NCI-H82 (cell line): ENCODE measurements at places on chromosomes 3 and 15.

DNA sequence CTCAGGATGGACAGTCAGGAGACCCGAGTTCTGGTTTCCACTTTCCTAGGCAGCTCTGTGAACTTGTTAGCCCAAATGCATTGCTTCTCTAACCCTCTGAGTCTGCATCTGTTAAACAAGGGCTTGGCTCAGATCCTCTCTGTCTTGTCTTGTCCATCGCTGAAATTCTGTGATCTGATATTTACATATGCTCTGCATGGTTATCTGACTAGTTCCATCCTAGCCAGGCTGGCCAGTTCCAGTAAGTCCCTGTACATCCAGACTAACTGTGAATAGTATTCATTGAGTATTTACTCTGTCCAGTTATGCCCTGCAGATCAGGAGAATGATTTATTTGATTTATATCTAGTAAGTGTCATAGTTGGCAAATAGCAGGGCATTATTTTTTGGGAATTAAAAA is 27.0 kb upstream of the SV2B start:
- DNase-seq = no peak

- DNase-seq = no peak
Measured at GRCh38 chr3:74651885-74652284, 37.4 kb upstream of the CNTN3 start.

GRCh38 chr3:110810356-110810755 is 261.3 kb upstream of the NECTIN3 start:
- no peak for DNase-seq

DNA sequence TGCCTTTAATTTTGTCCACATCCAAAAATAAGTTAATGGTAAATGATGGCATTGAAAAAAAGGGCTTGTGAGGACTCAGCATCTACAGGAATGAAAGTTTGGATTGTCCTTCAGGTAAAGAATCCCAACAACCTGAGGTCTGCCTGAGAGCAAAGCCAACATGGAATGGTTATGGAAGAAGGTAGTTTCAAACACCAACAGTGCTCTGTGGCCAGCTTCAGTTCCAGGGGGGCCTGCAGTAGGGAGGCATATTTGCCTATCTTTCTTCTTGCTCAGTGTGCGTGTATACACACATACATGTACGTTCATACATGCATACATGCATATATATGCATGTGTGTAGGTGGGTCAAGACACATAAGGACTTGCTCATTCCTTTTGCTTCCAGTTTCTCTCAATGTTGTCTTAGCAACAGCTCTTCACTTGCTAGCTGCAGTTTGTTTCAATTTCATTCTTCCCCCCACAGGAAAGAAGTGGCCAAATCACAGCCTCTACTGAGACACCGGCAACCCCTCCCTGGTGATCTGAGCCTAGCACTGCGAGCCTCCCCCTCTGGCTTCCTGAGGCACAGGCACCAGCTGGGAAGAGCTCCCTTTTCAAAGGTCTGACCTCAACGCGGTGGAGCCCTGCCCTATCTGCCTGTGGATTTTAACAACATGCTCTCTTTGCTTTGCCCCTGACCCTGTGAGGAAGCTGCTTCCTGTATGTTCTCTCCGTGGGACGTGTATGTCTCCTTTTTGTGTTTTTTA is 146.2 kb downstream of the KLF13 start:
- peak; percentile 47 for DNase-seq

DNA sequence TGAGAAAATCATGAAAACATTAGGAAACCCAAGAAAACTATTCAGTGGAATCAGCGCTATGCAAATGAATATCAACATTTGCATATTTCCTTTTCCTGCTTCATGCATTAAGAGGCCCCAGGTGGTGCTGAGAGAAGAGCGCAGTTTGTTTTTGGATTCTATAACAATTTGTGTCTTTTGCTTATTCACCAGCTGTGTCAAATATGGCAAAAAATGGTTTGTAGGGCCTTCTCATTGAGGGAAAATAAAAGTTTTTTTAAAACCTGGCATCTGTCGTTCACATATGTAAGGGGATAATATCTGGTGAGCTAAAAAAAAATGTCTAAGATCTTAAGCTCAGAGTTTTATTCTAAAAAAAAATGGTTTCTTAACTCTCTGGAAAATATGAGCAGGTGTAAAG is 122.5 kb upstream of the ROBO2 start:
- DNase-seq = no peak

DNA sequence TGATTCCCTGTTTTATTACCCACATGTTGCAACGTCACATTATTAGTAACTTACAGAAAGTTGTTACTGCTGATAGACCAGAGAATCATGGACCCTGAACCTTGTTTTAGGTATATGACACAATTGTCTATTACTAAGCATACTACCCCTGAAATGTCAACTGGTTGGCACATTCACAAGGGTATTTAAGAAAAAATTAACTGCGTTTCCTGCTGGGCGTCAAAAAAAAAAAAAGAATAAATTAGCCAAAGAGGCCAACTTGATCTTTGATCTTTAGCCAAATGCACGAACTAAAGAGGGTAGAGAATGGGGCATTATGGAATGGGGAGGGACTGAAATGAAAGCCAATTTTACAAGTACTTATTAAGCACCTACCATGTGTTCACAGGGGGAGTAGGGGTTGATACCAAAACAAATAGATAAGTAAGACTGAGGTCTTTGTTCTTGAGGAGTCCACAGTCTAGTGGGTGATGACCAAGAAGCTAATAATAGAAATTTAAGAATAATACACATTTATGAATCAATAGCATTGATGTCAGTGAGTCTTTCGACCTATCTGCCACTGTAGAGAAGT is 17.8 kb upstream of the MUC13 start:
- DNase-seq = no peak

- peak; percentile 56 for DNase-seq
Measured at GRCh38 chr3:186425788-186426730, 64.0 kb upstream of the DGKG start.

DNA sequence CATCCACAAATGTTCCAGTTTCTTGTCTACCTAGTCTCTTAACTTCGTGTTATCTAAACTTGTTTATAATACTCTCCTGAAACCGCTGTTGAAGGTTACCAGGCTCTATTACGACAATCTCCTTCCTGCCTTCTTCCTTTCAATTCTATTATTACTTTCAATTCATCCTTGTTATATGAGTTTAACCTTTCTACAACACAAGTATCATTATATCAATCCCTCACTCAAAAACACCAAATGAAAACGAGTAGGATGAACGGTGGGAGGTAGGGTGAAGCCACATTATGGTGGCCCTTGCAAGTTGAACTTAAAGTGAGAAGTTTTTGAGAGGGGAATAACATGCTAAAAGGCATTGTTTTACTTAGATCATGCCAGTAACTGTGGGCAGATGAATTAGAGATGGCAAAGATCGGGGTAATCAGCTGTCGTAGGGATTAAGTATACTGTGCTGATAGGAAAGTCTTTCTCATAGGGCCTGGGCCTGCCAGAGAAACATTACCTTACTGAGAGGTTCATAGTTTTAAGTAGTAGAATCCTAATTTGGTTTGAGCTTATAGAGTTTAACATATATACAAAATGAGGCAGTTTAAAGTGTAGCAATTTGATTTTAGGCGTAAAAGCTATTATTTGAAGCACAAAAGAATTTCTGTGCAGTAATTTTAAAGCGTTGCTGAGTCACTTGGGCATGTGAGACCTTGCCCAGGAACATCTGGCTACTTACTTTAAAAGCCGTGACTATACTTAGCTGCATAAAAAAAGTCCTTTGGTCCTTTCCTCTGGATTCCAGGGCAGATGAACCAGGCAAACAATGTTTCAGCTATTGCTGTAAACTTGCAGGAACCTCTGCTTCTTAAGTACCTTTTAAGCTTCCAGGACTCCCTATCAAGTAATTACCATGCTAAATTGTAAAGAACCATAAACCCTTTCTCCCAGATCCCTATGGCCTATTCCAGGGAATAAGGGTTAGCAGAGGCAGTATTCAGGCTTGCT is 3.3 kb upstream of the CEP97 start:
- peak; percentile 74 for DNase-seq

DNA sequence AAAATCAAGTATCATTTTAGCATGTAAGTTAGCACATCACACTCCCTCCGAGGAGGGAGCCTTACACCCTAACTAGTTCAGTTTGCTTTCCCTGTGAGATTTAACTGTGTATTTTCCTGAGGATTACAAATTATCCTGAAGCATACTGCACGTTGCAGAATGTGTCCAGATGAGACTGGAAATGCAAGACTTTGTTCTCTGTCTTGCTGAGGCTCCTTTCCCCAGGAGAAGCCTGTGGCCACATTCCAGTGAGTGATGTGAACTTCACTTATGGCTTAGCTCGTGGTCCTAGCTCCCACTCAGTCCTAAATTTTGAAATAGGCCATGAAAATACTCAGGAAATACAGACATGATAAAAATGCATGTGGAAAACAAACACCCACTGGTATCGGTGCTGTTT is 23.7 kb downstream of the PDZRN3 start:
- DNase-seq = no peak

DNA sequence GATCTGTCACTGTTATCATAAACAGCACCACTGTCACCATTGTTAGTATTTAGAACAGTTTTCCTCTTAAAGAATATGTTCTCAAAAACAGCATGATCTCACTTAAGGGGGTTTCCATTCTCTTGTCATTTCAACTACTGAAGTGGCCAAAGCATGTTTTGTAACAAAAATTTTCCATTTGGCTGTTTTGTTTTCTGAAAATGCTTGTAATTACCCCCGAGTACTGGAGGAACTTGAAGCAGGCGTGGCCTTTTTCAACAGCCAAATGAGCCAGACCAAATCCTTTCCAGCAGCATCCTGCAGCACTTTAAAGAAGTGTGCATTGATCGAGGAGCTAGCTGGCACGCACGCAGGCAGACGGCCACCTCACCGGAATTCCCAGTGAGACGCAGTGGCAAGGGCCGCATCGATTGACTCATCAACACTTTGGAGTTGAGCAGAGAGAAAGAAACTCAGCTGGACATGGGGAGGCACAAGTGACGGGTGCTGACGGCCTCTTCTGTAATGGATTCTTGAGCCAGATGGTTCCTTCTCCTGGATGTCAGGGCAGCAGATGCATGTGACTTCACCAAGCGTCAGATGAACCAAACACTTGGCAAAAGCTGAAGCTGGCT is 234.3 kb upstream of the IGF1R start:
- DNase-seq = no peak

GRCh38 chr3:123021996-123022510 is 5.5 kb downstream of the SEMA5B start:
- peak; percentile 86 for DNase-seq

- no peak for DNase-seq
Measured at GRCh38 chr15:90419738-90420406, 31.8 kb downstream of the IQGAP1 start.

DNA sequence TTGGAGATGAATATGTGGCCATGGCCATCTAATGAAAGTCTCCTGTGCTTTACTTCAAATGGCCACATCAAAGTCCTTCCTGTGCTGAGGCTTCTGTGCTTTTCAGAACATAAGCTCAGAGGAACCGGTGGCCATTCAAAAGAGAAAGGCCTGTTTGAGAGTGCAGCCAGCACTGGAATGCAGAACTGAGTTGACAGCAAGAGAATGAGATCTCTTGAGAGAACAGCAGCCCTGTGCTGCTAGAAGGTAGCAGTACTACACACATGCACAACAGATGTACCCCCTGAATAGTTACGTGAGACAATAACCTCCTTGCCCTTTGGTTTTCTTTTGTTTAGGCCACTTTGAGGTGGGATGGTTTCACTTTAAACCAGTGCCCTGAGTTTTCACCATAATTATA is 292.5 kb downstream of the PTPRG start:
- DNase-seq = no peak

GRCh38 chr3:33636125-33636850 is 81.8 kb downstream of the CLASP2 start:
- peak; percentile 72 for DNase-seq

DNA sequence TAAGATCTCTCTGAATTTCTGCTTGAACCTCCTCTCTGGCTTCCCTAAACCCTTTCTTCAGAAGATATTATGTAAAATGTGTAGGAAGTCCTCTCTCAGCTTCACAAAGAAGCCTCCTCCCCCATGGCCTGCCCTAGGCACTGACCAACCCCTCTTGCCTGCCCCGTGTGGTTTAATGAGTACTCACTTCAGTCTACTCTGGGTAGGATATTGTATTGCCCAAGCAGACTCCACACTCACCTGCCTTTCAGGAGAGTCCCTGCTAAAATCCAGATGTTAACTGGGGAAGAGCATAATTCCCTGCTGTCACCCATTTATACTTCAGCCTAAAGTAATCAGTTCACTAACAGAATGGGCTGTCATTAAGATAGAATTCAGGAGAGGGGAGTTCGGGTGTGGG is 2.6 kb upstream of the AGBL1 start:
- DNase-seq = peak; percentile 75

- no peak for DNase-seq
Measured at GRCh38 chr3:21185816-21186314, 565.1 kb downstream of the ZNF385D start.

DNA sequence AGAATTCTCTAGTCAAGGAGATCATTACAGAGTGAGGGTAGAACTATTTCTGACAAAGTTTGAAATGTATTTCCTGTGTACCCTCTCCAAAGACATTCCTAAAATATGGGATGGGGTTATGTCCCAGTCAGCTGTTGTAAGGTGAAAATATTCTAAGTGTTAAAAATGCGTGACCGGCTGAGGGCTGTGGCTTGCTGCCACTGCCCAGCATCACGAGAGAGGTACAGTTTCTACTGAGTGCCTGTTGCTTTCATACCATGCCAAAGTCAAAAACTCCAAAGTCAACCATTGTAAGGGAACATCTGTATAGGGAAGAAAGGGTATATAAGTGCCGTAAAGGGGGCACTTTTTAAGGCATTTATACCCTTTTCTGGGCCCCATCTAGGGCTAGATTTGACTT is 30.9 kb downstream of the MAP6D1 start:
- no peak for DNase-seq

GRCh38 chr3:45137656-45138181 is 8.5 kb downstream of the CDCP1 start:
- DNase-seq = no peak
